NCI-H187 (cell line): ENCODE measurements at places on chromosomes 7 and 10.

GRCh38 chr10:5595591-5595990, 70.8 kb downstream of the ASB13 start:
- DNase-seq = no peak

DNA sequence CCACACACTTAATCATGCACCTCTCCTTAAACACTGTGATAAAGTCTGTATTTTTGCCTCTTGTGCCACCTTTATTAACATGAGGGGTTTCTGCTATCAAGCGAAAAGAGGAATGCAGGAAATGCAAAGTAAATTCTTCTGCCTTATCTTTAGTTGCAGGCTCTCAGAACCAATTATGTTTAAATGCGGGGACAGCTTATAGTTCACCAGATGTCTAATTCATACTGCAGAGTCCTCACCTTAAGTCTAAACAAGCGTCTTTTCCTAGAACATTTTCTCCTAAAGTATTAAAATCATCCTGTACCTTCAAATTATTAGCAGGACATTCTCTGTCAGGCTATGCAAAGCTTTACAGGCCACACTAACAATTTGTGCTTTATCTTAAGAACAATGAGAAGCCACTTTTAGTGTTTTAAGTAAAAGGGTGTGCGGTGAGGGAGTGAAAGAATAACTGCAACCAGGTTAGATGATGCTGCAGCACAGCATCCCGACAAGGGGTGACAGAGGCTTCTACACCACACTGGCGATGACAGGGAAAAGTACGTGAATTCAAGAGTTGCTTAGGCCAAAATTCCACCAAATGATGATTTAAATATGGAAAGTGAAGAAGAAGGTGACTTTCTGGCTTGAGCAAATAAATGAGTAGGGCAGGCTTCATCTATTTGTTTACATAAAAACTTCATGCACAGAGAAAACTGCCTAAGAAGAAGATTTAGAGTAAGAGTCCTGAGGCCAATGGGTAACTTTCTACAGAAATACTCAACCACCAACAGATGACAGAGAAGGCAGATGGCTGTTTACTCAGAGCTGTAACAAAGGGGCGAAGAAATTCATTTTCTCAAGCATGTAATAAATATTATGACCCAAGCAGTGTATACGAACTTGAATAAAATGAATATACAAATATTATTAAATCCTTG, 36.0 kb downstream of the EZH2 start:
- no peak for DNase-seq

GRCh38 chr7:48806731-48807130, 117.6 kb upstream of the CDC14C start:
- DNase-seq = no peak

DNA sequence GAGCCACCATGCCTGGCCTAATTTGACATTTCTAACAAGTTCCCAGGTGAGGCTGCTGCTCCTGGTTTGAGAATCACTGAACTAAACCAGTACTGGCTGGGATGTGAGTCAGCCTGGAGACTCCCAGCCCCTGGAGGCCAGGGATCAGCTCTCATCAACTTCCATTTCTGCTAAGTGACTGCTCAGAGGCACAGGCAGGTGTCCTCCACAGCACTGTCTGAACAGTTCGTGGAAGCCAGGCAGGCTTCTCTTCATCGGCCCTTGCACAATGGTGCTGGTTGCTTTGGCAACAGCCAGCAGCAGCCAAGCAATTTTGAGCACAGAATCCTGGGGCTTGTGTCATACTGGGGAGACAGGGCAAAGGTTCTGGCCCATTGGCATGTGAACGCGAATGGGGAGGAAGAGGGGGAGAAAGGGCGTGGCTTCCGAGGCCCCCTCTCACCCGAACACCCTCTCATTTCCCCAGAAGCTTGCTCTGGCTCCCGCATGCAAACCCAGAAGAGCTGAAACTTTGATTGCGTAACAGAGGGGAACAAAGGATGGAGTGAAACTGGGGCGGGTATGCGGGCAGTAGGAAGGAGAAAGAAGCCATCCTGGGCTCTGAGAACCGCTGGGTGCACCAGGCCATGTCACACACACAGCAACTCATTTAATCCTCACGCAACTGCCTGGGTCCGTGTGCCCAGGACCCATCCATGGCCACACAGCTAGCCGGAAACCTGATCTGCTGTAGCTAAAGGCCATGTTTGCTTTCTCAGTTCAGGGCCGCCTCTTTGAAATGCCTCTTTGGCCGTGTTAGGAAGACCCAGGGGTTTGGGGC, 9.0 kb upstream of the POR start:
- peak; percentile 69 for DNase-seq

DNA sequence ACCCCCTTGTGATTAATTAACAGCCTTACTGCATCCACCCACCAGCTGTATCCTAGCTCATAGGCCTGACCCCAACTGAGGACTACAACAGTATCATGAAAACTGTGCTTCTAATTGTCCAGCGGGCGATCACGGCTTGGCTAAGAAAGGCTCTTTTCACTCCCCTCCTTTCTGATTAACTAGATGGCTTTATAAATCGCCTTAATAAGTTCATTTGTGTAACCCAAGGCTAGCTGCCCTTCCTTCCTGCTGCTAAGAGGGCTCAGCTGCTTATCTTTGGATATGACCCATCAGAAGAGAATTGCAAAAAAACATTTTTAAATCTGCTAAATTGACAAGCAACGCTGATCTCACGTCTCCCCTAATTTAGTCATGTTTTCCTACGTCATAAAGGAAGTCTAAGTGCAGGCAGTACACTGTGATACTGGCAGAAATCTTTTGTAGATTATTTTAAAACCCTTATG, 163.0 kb upstream of the LAMB4 start:
- DNase-seq = no peak

- no peak for DNase-seq
Observed at GRCh38 chr10:22500656-22501340, 155.5 kb downstream of the SPAG6 start.

- DNase-seq = no peak
Observed at GRCh38 chr7:155017834-155018233, 14.9 kb upstream of the PAXIP1 start.

GRCh38 chr7:77549106-77549870, 12.2 kb downstream of the PTPN12 start:
- DNase-seq = no peak

GRCh38 chr10:88221010-88221973, 357.9 kb downstream of the PTEN start:
- no peak for DNase-seq

- no peak for DNase-seq
Observed at GRCh38 chr10:73398024-73398423, 15.8 kb downstream of the ANXA7 start.

- DNase-seq = no peak
Observed at GRCh38 chr10:16887565-16887964, 70.3 kb upstream of the RSU1 start.

GRCh38 chr10:24247841-24248240, 38.9 kb downstream of the KIAA1217 start:
- DNase-seq = no peak

- no peak for DNase-seq
Observed at GRCh38 chr7:51356849-51357516, 40.4 kb upstream of the COBL start.

GRCh38 chr7:20894806-20895205, 108.1 kb upstream of the SP8 start:
- DNase-seq = no peak

GRCh38 chr7:80272560-80273239, 138.1 kb downstream of the GNAI1 start:
- DNase-seq = no peak

GRCh38 chr7:414681-415560, 104.7 kb downstream of the PDGFA start:
- no peak for DNase-seq

DNA sequence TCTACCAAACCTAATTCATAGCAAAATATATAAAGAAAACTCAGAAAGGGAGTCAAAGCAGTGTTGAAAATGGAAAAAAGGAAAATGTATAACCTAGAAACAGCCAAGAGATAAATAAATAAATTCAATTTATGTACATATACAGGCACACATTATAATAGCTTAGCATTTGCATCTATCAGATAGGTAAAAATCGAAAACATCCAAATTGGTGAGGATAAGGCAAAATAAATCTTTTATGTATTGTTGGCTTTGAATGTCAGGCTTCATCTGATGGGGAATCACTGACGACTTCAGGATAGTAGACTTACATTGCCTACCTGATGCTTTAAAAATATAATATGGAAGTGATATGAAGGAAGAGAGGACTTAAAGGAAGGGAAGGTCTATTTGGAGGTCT, 20.6 kb upstream of the CHRM2 start:
- no peak for DNase-seq

DNA sequence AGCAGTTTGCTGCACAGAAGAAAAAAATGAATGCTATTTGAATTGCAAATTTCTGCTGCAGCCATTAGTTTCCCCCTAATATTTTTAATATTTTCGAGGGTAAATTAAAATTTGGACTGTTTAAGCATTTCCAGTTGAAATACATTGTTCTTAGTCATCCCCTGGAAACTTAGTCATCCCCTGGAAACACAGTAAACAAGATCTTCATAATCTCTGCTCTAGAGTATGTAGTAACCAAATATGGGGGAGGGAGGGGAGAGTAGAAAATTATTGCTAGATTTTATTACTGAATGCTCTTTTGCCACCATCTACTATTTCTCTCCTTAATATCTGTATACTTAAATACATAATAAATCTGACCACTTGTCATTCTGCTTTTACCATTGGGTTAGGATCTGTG, 1053.3 kb downstream of the SORCS1 start:
- DNase-seq = no peak

GRCh38 chr10:34565934-34566333, 249.2 kb downstream of the PARD3 start:
- DNase-seq = no peak

DNA sequence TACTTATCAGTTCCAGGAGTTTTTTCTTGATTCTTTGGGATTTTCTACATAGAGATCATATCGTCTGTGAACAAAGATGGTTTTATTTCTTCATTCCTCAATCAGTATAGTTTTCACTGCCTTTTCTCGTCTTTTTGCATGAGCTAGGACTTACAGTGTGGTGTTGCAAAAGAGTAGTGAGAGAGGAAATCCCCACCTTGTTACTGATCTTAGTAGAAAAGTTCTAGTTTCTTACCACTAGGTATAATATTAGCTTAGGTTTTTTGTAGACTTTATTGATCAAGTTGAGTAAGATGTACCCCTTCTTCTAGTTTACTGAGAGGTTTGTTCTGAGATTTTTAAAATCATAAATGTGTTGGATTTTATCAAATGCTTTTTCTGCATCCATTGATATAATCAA, 123.3 kb downstream of the TMEM26 start:
- no peak for DNase-seq

DNA sequence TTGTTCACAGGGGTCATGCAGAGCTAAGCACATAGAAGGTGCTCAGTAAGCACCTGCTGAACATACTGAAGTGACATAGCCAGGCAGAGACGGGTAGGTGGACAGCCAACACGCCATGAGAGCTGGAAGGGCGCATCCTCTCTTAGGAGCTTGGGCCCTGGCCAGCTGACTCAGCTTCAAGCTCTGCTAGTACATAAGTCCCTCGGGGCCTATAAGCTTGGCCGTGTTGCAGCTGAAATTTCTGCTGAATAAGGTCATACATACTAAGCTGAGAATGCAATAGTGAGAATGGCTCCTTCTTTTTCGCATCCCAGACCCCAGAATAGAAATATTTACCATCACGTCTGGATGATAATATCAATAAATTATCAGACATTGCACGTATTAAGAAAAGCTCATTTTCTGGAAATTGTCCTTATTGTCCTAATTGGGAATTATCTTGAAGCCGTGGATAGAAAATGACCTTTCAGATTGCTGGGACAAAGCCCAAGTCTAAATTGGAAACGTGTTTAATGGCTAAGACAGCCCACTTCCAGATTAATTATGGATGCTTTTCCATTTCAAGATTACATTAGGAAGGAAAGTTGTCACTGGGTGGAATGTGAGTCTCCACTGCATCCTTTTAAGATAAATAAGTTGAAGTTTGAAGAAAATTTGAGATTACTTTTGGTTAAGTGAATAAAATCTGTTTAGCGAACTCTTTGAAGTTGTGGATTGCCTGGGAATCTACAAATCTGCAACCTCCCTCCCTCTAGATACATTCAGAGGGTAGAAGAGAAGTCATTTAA, 287.1 kb upstream of the C7orf33 start:
- DNase-seq = no peak

GRCh38 chr7:157391036-157391710, 54.4 kb downstream of the DNAJB6 start:
- DNase-seq = no peak

DNA sequence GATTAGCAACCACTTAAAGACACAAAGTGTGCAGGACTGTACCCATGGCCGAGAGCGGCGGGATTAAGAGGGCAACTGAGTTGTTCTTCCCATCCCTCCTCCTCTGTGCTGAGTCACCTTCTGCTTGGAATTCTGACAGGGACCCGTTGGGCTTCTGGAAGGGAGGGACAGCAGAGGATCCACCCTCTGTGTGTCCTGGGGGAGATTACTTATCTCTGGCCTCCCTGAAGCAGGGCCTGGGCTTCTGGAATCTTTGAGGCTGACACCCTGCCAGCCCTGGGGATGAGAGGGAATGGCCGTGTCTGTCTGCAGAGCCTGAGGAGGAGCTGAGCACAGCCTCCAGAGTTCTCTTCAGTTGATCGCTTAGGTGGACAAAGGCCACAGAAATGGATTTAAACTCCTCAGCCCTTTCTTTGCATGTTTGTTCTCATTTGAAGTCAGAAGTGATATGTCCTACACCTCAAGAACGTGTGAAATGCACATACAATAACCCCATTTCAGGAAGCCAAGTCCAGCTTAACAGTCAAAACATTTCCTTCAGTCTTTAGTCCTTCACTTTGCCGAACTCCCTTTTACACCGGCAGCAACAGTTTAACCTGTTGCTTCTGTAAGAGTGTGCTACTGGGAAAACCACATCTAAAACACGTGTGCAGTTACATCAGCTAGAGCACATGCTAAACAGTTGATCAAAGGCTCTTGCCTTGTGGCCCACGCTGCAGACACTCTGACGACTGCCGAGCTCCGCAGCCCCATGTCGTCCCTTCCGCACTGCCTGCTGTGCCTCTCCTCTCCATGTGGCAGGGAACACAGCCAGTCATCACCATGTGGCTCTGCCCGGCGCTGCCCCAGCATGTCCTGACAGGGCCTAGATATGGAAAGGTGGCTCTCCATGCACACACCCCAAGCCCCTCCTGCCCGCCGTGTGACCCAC, 55.7 kb downstream of the IKZF1 start:
- no peak for DNase-seq

GRCh38 chr7:67918158-67918557, 921.5 kb downstream of the TYW1 start:
- DNase-seq = no peak

DNA sequence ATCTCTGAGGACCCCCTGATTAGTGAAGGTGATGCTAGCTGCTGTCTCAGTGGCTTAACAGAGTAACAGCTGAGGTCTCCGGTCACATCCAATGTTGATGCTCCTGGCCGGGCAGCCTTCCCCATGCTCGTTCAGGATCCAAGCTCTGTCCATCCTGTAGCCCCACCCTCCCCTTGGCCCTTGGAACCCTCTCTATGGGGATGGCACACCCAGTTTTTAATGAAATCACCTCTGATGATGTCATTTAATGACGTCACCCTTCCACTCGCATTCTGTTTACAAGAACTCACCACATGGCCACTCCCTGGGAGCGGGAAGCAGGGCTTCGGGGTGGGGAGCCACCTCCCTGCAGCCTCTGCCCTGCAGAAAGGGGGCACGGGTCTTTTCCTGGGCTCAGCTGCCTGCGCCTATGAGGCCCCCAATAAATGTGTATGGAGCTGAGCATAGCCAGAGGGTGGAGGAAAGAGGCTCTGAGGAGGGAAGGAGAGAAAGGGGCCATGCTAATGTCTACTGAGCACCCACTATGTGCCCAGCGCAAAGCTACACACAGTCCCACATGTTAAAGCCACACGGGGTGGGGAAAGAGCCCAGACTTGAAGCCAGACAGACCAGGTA, 95.5 kb downstream of the OAT start:
- DNase-seq = no peak
